Amniotic epithelial cell (primary cell): ENCODE measurements at places on chromosomes 4 and X.
A peak's percentile ranks its signal among the peaks of the same experiment; 100 is the strongest.

DNA sequence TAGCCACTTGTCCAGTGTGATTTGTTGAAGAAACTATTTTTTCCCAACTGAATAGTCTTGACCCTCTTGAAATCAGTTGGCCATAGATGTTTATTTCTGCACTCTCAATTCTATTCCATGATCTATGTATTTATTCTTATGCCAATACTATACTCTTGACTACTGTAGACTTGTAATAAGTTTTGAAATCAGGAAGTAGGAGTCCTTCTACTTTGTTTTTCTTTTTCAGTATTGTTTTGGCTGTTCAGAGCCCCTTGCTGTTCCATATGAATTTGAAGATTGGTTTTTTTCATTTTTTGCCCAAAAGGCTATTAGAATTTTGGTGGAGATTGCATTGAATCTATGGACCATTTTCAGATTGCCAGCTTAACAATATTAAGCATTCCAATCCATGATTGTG is 10.2 kb downstream of the SAP30 start:
- DNase-seq: no peak

DNA sequence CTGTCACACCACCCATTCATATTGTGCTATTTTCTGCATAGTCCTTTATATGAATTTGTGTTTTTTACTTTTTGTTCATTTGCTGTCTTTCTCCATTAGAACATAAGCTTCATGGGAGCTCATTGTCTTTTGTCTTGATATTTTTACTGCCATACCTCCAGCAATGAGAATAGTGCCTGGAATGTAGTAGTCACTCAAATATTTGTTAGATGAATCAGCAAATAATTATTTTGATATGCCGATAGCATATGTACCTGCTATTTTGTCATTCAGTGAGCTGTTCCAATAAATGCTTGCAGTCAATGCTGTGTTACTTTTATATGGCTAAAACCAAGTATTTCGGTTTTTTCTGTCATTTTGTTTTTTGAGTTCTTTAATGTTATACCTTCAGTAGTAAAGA is 43.5 kb upstream of the SLC25A31 start:
- no peak for DNase-seq

DNA sequence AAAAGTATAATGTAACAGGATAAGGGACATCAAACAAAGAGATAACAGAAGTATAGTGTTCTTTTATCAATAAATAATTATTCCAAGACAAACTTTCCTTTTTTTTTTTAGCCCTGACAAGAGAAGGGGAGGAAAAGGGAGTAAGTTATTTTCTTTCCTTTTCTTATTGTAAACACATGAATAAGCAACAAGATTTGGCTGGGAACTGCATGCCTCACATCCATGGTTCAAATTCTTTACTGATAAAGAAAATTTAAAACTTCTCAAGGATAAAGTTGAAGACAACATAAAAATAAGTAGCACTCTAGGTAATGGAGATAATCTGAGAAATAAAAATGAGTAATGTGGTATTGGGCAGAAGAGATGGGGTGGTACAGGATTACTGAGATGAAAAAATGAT is 71.6 kb downstream of the NEK1 start:
- DNase-seq: peak; percentile 70

- DNase-seq: peak; percentile 51
Measured at GRCh38 chr4:26028793-26029567, 115.0 kb downstream of the SMIM20 start.

GRCh38 chr4:48683784-48684666 is 96.1 kb downstream of the FRYL start:
- no peak for DNase-seq

GRCh38 chrX:23287191-23287725 is 47.4 kb upstream of the PTCHD1 start:
- DNase-seq: no peak

GRCh38 chrX:77658886-77659285 is 127.1 kb downstream of the ATRX start:
- DNase-seq: no peak

- no peak for DNase-seq
Measured at GRCh38 chr4:93814722-93815121, 13.8 kb upstream of the ATOH1 start.

GRCh38 chr4:5027346-5027745 is 8.1 kb upstream of the CYTL1 start:
- DNase-seq: no peak

- peak; percentile 27 for DNase-seq
Measured at GRCh38 chrX:153626025-153626633, 20.9 kb upstream of the DUSP9 start.
